ENCODE measurements at places on chromosomes 2 and 18.

- DNase-seq, result no peak
Observed at GRCh38 chr2:3171564-3172264, 205.9 kb downstream of the EIPR1 start.

DNA sequence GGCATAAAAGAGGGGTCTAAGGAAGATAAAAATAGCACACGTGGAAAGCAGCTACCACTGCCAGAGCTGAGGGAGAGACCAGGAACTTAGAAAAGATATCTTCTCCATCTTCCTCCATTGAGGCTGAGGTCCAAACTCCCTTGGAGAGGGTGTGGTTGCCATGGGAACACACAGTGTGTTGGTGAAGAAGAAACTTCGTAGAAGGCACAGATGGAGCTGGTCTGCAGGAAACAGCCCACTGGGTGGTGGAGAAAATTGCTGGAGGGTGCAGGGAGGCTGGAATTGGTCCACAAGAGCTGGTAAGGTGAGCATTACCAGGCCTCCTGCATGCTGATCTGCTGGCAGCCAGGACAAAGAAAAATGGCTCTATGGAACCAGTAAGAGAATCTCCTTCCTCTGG, 191.0 kb downstream of the HRH4 start:
- no peak for DNase-seq

- DNase-seq, result peak; percentile 61
Observed at GRCh38 chr2:205680067-205680466, 2.2 kb upstream of the NRP2 start.

DNA sequence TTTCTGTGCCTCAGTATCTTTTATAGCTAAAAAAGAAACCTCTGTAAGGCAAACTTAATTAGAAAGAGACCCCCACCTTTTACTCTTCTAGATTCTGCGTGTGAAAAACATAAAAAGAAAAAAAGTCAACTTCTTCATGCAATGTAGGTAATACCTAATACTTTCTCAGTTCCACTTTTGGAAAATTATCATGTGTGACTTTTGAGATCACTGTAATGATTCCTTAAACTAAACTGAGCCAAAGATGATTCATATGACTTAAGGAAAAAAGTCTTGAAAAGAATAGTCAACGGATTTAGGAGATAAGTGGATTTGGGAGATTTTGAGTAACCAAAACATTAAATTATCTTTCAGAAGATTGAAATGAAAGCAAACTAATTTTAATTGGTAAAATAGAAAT, 48.9 kb downstream of the PLEKHA3 start:
- no peak for DNase-seq

DNA sequence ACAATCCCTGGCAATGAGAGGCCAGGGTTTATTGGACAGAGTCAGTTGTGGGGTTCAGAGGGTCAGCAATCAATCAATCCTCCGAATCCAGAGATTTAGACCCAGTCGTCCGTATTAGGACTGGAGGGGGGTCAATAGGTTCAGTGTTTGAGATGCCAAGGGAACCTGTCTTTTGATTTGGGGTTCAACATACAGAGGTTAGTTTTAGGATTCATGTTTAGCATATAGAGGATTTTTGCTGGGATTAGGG, 292 bp downstream of the GMPPA start:
- no peak for DNase-seq

DNA sequence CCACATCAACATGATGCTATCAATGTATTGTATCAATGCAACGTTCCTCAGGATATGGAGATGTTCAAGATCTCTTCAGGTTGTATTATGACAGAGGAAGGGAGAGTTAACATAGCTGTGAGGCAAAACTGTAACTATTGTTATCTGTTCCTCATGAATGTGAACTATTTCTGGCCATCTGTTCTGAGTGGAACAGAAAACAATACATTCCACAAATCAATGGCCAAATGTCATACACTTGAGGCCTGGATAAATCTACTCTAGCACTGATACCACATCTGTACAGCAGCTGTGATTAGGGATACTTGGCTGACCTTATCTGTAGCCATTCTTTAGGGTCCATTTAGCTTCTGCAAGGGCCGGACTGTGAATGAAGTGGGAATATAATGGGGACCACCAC, 447.9 kb downstream of the IRS1 start:
- DNase-seq, result no peak

DNA sequence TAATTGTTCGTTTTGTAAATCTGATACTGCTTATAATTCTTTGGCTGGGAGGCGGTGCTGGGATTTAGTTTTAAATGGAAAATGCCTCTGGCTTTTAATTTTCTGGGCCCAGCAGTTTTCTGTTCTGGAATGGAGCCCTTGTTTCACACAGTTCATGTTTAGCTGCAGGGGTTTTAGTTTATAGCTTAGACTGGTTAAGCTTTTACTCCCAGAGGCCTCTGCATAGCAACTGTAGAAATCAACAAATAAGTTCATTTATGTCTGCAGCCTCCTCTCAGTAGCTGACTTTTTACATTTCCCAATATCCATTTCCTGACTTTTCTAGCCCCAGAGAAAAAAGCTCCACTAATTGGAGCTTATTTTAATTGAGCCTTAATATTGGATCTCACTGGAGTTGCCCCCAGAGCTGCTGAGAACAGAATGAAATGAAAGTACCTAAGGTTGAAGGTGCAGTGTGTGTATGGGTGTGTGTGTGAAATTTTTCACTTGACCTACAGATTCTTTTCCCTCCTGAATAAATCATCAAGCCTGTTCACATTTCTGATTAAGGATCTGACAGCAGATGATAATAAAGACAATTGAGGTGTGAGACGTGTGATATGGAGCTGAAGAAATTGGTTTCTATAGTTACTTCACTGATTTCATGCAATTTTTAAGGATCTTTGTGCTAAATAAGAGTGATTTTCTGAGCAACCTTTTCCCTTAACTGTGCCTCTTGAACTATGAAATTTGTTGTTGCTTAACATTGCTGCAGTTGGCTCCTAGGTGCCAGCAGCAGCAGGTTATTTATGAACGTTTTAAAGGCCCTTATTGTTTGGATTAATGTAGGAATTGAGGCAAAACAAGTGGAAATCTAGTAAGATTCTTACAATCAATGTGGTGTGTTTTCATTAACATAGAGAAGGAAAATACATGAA, 109.6 kb downstream of the TAF4B start:
- no peak for DNase-seq

DNA sequence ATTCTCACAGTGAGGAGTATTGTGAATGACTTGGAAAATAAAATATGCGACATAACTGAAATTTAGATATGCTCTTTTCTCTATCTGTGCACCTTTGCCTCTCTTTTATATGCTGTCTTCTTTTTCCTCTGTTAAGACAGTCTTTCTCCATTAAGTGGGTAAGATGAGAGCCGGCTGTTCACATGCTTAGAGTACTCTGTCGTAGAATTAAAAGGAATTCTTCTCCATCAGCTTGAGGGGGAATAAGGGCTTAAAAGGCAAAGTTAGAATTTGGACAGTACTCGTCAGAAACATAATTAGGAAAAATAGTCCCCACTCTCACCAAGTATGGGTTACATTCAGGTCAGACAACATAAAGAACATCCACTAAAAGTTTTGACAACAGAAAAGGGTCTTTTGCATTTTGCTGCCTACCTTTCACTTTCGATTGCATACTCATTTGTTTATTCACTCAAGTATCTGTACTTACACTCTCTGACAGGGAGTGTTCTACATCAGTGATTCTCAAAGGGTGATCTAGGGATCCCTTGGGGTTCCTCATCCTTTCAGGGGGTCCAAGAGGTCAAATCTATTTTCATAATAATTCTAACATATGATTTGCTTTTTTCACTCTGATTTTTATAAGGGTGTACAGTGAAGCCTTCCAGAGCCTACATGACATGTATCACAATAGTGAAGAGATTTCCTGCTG, 48.0 kb downstream of the ARHGAP15 start:
- DNase-seq, result no peak

DNA sequence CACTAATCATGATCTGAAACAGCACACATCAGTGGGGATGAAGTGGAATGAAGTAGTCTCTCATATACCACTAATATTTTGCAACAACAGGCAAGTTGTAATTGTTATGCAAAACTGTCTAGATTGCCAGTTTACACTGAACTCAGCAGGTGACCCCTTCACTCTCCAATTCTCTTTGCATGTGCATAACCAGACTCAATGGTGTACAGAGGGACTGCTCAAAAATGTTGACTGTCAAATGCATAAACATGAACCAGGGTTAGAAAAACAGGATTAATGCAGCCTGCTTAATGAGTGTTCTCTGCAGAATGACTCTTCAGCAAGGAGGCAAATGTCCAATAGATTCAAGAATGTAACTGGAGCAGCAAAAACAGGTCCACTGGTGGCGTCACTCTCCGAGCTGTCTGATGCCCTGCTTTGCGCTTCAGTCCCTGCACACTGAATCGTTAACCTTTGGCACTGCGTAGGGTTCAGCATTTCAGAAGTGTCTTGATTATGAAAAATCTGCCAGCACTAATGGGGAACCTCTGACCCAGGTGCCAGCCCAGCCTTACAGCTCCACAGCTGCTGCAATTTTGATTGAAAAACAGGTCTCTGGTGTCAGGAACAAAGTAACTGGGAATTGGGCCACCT, 209.3 kb downstream of the TDRD15 start:
- no peak for DNase-seq

- no peak for DNase-seq
Observed at GRCh38 chr2:30230497-30231211, 680 bp upstream of the LBH start.

All from AML-193 (cell line).